ENCODE measurements at places on chromosomes 4 and X.

GRCh38 chr4:101419336-101420135 lies 72.2 kb upstream of the PPP3CA start:
- DNase-seq: no peak

GRCh38 chr4:59698041-59698440 lies 1502.1 kb upstream of the ADGRL3 start:
- DNase-seq: no peak

DNA sequence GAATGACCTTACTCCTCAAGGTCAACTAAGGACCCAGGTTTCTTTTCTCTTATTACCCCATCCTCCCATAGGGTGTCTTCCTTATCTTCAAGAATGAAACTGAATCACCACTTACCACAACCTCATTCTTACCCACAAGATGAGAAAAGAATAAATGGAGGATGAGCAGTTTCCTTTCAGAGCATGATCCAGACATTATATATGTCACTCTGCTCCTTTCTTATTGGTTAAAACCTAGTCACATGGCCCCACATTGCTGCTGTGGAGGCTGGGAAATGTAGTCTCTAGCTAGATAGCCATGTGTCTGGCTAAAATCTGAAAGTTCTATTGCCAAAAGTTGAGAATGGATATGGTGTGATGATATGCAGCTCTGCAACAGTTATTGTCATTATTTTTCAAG lies 62.4 kb upstream of the RAI2 start:
- DNase-seq: no peak

DNA sequence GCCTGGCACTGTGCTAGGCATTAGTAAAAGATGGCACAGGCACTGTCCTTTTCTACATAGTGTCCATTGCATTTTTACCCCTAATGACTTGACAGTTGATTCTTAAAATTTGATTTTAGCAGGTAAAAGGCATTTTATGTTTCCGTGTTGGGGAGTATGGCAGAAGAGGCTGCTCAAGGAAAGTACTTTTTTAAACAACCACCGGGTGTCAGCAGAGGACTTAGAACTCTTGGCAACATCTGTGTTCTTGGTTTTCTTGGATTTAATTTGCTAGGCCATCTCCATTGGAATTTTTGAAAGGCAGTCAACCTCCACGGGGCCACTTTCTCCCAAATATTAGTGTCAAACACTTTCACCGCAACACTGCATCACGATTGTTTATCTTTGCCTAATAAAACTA lies 102.9 kb downstream of the TSPAN7 start:
- DNase-seq: peak; percentile 8

GRCh38 chr4:96525898-96526297 lies 686.0 kb downstream of the PDHA2 start:
- no peak for DNase-seq

DNA sequence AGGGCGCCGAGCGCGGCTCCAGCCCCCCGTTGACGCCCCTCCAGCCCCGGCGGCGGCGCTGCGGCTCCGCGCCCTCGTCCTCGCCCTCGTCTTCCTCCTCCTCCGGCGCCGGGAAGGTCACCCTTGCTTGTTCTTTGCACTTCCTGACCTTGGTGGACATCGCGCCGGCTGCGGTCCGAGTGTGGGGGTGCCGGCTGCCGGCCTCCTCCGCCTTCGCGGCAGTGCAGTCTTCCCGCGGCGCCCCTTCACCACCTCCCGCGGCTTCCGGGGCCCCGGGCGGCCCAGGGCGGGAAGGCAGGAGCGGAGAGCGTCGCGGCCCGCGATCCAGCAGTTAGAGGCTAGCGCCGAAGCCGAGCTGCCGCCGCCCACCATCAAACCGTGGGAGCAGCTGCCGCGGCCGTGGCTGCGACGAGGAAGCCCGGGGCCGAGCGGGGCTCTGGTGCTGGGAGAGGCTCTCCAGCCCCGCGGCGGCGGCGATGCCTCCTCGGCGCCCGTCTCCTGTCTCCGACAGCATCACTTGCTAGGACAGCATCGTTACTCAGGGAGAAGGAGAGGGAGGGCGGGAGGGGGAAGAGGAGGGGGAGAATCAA lies at the start of gene TRPC3:
TSS of gene TRPC3 (minus strand) at position 540 of the 590 bp plus-strand sequence. CDS start at position 160, 380 bp downstream.
- DNase-seq: no peak

GRCh38 chrX:13703135-13703534 lies 14.2 kb downstream of the RAB9A start:
- no peak for DNase-seq

Measured in fibroblast of skin of left quadriceps (primary cell).